ENCODE measurements at places on chromosomes 7 and 10.

DNA sequence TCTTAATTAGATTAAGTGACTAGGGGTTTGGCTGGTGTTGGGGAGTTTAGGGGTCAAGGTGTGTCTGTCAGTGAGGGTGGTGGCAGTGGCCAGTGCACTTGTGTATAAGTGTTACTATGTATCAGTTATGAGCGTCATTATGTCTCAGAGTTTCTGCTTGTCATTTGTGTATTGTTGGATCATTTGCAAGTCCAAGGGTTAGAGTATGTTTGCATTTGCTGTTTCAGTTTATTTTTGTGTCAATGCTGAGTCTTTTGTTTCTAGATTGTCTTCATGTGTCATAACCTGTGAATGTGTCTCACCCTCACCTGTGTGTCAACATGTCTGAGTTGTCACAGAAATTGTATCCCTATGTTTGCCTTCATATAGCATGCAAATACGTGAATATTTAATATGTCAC lies 97.5 kb upstream of the PAX2 start:
- DNase-seq = no peak

DNA sequence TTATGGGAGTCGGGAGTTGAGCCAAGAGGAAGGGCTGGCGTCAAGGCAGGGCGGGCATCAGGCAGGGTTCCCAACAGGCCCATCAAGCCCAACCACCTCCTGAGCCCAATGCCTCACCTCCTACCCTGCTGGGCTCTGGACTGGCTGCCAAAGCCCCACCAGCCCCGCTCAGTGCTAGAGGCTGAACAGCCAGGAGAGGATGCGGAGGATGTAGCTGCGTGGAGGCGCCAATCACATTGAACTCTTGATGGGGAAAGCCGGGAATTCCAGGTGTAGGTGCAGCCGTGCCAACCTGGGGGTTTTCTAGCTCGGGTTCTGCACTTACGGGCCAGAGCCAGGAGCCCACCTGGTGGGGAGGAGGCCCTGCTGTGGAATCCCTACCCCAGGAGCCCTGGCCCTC lies 12.9 kb downstream of the ATP5MF start:
- DNase-seq = no peak

GRCh38 chr10:95756041-95756761 lies at the start of gene ENTPD1:
Gene ENTPD1 (plus strand): TSS chr10:95756163. CDS start chr10:95756240, 77 bp downstream.
- no peak for DNase-seq

DNA sequence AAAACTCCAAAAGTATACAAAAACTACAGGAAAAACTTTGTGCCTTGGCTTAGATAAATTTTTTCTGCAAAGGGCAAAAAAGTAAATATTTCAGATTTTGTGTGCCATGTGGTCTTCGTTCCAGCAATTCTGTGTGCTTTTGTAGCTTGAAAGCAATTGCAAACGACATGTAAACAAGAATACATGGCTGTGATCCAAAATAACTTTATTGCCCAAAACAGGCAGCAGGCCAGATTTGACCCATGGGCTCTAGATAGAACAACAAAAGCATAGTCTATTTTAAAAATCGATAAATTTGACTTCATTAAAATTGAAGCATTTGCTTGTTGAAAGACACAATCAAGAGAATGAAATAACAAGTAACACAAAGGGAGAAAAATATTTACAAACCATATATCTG lies 336.6 kb downstream of the HPSE2 start:
- DNase-seq = no peak

Measured in tibial nerve (tissue), 4 donors.